Cardiac muscle cell (in vitro differentiated cells and primary cell): ENCODE measurements at places on chromosomes 7 and 10. TPM values are rescaled to one million over a fixed set of nuclear protein-coding genes. Genes with fewer than 3 reads are reported as not detected.

The PTF1A gene
- not detected in 2 replicates for total RNA-seq

GRCh38 chr7:111756687-111757178, 194.4 kb upstream of the IMMP2L start:
- DNase-seq, result peak; percentile 91

- DNase-seq, result no peak
These were observed 115.4 kb downstream of the TEX36 start for GRCh38 chr10:125567529-125567928.

The GPRIN2 gene
- total RNA-seq, result 2.3 and 9.1 TPM in 2 replicates

The HACD1 gene
- total RNA-seq, result 141 and 226 TPM in 2 replicates

DNA sequence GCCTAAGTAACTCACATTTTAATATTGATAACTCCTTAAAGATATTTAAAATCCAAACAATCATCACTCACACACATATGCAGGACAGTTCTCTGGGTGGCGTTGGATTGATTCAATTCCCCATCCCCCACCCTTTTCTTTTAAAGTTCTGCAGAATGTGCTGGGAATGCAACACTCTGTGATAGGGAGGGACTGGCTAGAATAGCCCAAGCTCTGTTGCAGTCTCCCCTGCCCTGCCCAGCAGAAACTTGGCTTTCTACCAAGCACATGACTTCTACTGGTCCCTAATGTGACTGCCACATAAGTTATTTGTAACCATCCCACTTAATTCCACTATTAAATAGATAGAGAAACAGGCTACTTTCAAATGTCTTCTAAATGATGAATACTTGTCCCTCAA, 55.2 kb downstream of the TWIST1 start:
- DNase-seq, result no peak

DNA sequence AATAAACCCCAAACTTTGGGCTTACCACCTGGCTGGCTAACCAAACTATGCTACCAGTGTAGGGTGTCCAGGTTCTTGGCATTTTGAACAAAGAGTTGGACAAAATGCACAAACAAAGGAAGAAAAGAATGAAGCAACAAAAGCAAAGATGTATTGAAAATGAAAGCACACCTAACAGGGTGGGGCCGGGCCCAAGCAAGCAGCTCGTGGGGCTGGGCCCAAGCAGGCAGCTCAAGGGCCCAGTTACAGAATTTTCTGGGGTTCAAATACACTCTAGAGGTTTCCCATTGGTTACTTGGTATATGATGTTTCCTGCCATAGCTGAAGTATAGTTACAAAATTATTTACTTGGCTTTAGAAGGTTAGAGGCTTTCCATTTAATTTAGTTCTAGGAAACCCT, 15.7 kb downstream of the ACADSB start:
- no peak for DNase-seq

DNA sequence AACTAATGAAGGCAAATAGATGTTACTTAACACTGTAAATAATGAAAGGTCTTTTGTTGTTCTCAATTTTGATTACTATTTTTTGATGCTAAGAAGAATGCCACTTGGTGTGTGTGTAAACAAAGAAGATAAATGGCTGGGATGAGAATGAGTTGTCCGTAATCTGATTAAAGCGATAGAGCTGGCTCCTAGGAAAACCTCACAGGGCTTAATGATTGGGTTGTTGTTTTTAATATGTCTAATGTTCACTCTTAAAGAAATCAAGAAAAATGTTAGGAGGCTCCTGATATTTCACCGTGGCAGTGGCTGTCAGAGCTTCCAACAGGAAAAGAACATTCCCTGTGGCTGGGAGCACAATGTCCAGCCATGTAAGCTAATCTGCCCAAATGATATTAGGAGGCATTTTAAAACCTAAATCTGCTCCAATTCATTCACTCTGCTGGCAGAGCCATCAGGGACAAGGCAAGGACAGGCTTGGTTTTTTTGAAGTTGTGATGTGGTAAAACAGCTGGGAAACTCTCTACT, 243.9 kb downstream of the SNX10 start:
- DNase-seq, result no peak

DNA sequence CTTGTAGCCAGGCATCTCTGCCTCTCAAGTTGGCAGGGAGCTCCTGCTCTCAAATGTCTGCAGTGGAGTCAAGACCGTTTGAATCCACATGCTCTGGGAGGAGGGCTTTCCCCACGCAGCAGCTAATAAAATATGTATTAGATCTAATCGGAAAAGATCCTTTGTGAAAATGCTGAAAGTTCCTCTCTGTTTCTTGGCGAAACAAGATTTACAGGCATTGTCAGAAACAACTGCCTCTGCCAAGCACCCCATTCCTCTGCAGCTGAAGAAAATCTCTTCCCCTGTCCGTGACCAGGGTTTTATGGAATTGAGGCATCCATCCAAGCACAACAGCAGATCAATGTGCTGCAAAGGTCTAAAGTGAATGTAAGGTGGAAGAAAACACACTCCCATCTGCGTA, 165.8 kb downstream of the TCERG1L start:
- DNase-seq, result no peak

- DNase-seq, result no peak
These were observed 288.2 kb downstream of the IPMK start for GRCh38 chr10:57979491-57979890.

GRCh38 chr10:65719790-65720189, 1206.0 kb upstream of the LRRTM3 start:
- no peak for DNase-seq

DNA sequence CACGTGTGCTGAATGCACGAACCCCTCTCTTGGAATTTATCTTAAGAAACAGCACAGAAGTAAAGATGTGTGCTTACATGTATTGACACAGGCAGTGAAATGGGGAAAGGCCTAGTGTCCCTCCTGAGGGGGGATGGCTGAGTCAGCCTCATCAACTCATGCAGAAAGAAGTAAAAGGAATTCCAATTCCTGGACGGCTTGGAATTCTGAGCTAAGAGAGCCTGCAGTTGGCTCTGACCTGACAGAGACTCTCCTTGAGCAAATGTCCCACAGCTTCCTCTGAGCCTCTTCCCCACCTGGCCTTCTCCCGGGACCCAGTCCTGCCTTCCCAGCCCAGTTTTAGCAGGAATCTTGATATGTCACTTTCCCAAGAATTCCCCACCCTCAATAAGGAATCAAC, 542.4 kb upstream of the ADARB2 start:
- no peak for DNase-seq

DNA sequence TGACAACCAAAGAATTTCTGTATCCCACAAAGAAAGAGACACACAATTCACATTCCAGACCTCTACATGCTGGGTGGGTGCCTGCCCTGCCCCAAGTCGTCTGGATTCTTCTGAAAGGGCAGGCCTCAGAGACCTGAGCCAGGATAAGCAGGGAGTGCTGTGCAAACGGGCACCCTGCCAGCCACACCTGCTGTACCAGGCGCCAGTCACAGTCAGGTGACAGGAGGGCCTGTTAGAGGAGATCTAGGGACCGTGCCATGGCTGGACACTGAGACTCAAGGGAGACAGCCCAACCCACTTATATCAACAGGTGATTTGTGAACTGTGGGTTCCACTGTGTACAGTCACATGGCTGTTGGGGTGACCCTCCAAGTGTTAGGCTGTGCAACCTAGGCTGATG, 103.1 kb upstream of the AFAP1L2 start:
- no peak for DNase-seq

- peak; percentile 17 for DNase-seq
These were observed 168.3 kb downstream of the GLI3 start for GRCh38 chr7:42068554-42069280.

The SLC16A9 gene
- 2.1 and 3.0 TPM in 2 replicates for total RNA-seq

- DNase-seq, result no peak
These were observed 6.6 kb downstream of the ANK3 start for GRCh38 chr10:60382946-60383681.

DNA sequence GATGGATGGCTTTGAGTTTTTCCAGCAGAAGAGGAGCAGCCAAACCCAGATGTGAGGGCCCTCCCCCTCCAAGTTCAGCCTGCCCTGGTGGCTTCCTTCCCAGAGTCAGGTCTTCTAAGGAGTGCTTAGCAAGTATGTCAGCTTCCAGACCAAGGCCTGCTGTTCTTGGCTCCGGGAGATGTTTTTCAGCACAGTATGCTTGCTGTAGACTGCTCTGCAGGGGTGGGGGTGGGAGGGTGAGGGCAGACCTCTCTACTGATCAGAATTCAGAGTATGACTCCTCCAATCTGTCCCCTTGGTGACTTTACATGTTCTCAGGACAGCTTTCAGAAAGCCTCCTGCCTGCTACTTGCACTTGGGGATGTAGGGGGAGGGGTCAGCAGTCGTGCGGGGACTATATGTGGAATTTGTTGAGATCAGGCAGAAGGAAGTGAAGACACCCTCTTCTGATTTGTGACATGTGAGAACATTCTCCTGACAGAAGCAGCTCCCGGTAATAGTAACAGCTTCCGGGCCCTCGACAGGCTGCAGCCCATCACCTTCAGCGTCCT, 516.4 kb upstream of the ZMIZ1 start:
- DNase-seq, result peak; percentile 88

DNA sequence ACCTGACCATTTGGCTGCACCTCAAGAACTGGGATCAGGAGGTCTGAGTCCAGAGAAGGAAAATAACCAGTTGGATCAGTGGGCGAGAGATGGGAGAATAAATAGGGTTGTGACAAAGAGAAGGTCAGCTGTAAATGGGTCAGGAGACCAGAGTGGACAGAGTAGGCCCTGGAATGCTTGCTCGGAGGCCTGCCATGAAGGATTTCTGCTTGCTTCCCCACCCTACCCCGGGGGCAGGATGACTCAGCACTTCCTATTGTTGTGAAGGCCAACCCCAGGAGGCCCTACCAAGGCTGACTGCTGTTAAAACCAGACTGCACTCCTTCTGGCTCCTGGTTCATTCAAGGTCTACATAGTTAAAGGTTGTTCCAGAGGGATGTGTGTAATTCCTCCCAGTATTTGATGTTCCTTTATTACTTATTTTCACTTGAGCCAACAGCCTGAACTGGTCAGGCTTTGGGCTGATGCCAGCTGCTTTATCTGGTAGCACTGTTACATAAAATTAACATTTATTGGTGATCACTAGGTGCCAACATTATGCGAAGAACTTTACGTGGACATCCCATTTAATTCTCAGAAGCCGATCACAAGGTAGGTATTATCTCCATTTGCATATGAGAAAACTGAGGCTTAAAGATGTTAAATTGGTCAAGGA, 27.3 kb upstream of the IFRD1 start:
- DNase-seq, result peak; percentile 12
